ENCODE measurements at places on chromosomes 6 and 20. TPM values are rescaled to one million over a fixed set of nuclear protein-coding genes. Genes with fewer than 3 reads are reported as not detected.

The EGFL8 gene
- total RNA-seq, result 17.4 TPM

The HCK gene
- total RNA-seq, result 1.4 TPM

- DNase-seq, result no peak
These were observed 28.5 kb downstream of the NKX2-4 start for GRCh38 chr20:21368791-21369190.

DNA sequence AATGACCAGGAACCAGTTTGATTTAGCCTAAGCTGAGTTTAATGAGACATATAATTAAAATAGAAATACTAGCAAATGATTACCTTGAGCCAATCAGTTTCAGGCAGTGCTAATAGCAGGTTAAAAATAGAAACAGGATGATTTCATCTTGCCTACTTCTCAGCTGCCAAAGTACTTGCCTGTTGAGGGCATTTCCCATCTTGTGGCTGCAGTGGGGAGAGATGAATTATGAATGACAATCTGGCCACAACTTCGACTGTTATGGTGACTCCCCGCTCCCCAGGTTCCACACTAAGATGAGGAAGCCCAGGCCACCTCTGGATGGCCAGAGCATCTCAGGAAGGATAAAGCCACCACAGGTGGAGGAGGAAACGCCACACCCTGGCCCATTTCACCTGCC, 31.3 kb downstream of the MBOAT1 start:
- DNase-seq, result no peak

GRCh38 chr20:57620274-57620990, at the start of gene ZBP1:
ZBP1 (minus strand) TSS chr20:57620426; CDS start chr20:57620295, 131 bp downstream.
- no peak for DNase-seq

- peak; percentile 83 for DNase-seq
These were observed 17.9 kb downstream of the GNAS start for GRCh38 chr20:58870293-58871014.

Data from WTC11 (cell line).